MG63 (cell line): ENCODE measurements at places on chromosomes 11 and 22.
A peak's percentile ranks its signal among the peaks of the same experiment; 100 is the strongest.

GRCh38 chr11:3165152-3165705 is at the start of gene OSBPL5:
TSS of gene OSBPL5 (minus strand) at chr11:3165310. CDS start at chr11:3129148, 36,162 bp downstream.
- DNase-seq, result peak; percentile 64

- peak; percentile 98 for DNase-seq
Measured at GRCh38 chr11:102109896-102110760, at the start of gene YAP1. TSS of gene YAP1 (plus strand) at chr11:102110447. CDS start at chr11:102110849, 402 bp downstream.

GRCh38 chr11:70603114-70603755 is 204.9 kb downstream of the CTTN start:
- DNase-seq, result no peak

GRCh38 chr11:112279901-112280267 is 19.2 kb upstream of the PLET1 start:
- peak; percentile 34 for DNase-seq

- no peak for DNase-seq
Measured at GRCh38 chr11:69963533-69964246, 114.4 kb upstream of the ANO1 start.
